ENCODE measurements at places on chromosomes 13 and 19. TPM values are rescaled to one million over a fixed set of nuclear protein-coding genes. Genes with fewer than 3 reads are reported as not detected.
A peak's percentile ranks its signal among the peaks of the same experiment; 100 is the strongest.

GRCh38 chr19:532561-533363, 1.2 kb downstream of the CDC34 start:
- DNase-seq: peak; percentile 82

- no peak for DNase-seq
These were observed 1.2 kb downstream of the HAUS8 start for GRCh38 chr19:17073869-17074633.

DNA sequence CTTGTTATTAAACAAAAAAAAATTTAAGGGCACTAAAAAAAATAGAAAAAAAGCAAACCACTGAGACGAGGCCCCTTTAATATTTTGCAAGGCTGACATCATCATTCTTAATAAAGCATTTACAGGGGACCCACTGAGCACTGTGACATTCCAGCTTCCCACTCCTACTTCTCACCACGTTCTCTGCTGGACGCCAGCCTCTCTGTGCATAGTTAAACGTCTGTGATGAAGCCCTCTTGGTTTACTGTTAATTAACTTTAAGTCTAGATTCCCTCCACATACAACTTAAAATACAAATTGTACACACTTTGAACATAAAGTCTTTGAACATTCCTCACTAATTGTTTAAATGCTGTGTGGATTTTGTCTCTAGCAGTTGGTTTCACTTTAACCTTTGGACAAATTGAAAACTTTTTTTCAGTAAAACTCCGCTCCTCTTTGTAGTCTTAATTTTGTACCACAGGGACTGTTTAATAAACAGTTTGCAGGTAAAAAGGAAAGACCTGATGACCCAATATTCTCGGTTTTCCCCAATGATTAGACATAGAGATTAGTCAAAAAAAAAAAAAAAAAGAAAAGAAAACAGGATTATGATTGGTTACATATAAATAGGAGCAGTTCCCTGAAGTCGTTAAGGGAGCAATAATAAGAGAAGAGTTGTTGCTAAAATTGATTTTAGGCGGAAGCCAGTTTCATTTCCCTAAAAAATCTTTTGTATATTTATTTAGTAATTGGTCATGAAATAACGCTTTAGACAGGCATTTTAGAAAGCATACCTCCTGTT, 219.8 kb downstream of the MZT1 start:
- DNase-seq: no peak

DNA sequence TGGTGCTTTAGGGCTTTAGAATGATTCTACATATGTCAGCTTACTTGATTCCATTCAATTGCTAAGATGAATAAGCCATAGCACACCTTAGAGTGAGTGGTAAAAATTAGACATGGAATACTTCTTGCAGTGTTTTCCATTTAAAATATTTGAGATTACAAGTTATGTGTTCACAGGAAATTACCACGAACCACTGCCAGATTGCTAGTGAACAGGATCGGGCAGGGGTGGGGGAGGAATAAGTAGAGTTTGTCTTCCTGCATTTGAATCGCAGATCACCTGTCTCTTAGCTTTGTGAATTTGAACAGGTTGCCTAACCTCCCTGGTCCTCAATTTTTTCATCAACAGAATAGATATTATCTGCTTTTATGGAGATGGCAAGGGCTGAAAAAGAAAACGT, 124.6 kb downstream of the GGACT start:
- peak; percentile 63 for DNase-seq

- DNase-seq: no peak
These were observed 49.0 kb downstream of the RYR1 start for GRCh38 chr19:38482496-38482895.

GRCh38 chr13:44137466-44137865, 236.2 kb upstream of the SERP2 start:
- DNase-seq: no peak

GRCh38 chr19:32421589-32422361, 16.2 kb downstream of the DPY19L3 start:
- peak; percentile 47 for DNase-seq

DNA sequence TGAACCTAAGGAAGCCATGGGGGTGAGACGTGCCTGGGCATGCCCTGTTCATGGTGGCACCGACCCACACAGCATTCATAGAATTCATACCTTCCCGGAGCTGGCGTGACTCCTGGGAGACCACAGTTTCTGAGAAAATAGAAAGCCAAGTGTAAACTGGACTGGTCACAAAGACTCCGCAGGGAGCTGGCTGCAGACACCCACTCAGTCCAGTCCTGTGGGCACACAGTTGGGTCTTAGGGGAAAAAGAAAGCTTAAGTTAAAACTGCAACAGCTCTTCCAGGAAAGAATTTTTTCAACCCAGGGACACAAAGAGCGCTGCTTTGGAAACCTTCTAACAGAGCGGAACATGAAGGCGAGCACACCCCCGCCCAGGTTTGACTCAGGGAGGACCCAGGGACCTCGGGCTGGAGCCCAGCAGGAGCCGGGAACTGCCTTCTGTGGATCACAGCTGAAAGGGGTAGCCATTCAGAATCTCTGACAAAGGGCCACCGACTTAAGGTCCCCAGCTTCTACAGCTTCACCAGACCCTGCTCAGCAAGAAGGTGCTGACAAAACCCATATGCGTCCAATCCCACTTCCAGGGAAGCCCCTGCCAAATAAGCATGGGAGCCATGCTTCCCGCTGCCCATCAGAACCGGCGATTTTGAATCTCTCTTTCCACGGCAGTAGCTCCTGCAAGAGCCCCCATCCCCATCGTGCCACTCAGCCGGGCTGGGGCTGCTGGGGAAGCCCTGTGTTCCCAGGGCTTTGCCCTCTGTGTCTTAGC, 183.7 kb downstream of the COL4A1 start:
- no peak for DNase-seq

DNA sequence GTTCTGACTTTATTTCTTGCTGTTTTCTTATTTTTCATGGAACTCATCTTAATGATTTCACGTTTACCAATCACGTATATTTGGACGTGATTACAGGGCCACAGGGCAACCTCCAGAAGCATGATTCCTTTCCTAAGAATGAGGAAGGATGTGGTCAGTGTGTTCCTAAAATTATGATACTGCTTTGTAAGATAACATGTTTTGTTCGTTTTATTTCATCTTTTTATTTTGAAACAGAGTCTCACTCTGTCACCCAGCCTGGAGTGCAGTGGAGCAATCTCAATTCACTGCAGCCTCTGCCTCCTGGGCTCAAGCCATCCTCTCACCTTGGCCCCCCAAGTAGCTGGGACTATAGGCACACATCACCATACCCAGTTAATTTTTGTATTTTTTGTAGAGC, 24.8 kb upstream of the LAIR1 start:
- peak; percentile 47 for DNase-seq

DNA sequence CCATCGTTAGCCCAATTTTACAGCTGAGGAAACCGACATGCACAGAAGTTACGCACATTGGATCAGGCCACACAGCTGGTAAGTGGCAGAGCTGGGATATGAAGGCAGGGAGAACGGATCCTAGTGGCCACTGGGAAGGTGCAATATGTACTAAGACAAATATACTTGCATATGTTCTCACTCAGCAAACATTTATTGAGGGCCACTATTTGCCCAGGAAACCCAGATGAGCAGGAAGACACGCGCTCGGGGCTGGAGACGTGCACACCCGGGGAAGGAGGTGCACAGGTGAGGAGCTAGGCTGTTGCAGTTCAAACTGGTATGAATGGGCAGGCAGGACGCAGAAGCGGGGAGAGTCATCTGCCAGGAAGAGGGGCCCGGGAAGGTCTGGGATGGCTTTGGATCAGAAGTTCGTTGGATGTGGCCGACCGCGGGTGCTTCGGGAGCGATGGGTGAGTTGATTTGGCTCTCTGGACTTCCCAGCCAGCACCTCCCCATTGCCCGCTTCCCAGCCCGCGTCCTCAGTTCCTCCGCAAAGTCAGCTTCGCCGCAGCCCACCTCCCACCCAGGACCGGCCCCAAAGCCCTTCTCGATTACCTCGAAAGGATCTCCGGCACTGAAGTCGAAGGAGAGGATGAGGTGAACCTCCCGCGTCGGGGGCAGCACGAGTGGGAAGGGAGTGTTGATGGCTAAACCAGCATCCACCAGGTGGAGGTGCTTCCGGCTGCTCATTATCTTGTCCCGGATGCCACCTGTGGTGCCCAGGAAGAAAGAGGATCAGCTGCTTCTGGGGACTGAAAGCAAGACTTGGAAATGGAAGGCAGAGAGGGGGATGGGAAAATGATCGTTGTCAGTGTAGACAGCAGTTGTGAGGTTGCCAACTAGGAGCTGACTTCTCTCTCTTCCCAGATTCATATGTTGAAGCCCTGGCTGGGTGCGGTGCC, 17.8 kb upstream of the CABP5 start:
- DNase-seq: no peak

- no peak for DNase-seq
These were observed 2.2 kb downstream of the PAN3 start for GRCh38 chr13:28140433-28141125.

- DNase-seq: peak; percentile 9
These were observed 390.3 kb downstream of the DLEU7 start for GRCh38 chr13:50453188-50453587.

DNA sequence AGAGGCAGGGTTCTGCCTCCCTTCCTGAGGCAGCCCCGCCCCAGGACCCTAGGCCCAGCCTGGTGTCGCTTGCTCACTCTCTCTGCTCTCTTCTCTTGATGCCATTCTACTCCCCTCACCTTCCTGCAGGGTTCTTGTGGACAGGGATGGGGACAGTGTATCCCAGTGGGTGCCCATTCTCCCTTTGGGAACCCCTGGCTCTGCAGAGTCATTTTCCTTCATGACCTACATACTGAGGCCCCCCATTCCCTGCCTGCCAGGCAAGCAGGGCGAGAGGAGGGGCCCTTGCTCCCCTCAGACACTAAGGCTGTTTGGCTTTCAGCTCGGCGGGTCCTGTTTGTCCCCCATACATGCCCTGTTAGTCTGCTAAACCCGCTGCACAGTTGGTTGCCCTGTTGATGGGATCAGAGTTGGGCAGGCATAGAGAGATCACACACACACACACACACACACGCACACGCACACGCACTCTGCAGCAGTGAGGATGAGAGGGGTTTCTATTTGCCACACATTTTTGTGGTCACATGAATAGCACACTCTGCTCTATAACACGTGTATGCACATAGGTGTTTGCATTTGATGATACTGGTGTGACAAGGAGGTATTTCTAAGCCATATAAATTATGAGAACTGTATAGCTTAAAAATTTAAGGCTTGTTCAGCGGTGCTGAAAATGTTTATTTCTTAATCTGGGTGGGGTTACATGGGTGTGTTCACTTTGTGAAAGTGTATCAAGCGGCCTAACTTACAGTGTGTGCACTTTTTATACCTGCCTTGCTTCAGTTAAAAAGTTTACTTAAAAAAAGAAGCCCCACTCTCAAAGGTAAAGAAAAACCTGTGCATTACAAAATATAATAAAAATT, 20.3 kb downstream of the NFIX start:
- DNase-seq: no peak

GRCh38 chr19:2308114-2308556, at the start of gene LINGO3:
Gene LINGO3 (minus strand): TSS chr19:2308154. CDS start chr19:2291776, 16,378 bp downstream.
- DNase-seq: no peak

GRCh38 chr13:87344176-87344575, 327.0 kb upstream of the SLITRK5 start:
- no peak for DNase-seq

DNA sequence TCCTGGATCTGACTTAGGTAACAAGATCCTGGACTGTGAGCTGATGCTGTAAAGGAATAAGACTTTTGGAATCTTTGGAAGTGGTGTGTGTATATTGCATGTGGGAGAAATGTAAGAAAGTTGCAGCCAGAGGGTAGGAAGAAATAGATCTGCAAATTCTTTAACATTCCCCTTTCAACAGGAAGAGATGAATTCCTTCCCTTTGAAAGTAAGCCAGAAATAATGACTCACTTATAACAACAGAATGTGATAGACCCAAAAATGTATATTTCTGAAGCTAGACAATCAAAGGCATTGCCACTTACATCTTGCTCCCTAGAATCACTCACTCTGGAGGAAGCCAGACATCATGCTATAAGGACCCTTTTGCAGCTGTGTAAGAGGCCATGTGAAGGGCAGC, 9.8 kb upstream of the SIAH3 start:
- peak; percentile 16 for DNase-seq

- DNase-seq: no peak
These were observed 170.6 kb downstream of the TEX29 start for GRCh38 chr13:111491021-111491420.

- no peak for DNase-seq
These were observed 225.8 kb downstream of the OXGR1 start for GRCh38 chr13:96768524-96768923.

DNA sequence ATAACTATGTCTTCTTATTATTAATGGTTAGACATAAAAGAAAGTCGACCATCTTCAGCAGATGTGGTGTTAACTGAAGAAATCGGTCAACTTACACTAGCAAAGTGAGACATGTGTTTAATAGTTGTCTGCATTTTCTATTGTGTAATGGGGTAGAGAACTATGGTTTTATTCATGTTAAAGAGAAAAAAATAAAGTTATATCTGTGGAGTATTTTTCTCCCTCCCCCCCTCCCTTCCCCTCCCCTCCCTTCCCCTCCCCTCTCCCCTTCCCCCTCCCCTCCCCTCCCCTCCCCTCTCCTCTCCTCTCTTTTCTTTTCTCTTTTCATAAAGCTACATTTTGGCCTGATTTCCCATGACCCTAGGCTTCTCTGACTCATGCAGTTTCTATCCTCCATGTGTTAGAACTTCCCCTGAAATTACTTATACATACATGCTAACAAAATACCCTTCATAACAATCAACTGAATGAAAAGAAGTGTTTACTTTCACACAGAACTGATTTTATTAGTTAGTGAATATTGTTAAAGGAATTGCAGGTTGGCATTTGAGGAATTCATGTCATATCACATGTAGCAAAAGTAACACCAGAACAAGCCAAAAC, 1431.0 kb upstream of the ATXN8OS start:
- DNase-seq: no peak

GRCh38 chr13:23322353-23323336, 110.9 kb downstream of the SACS start:
- no peak for DNase-seq

DNA sequence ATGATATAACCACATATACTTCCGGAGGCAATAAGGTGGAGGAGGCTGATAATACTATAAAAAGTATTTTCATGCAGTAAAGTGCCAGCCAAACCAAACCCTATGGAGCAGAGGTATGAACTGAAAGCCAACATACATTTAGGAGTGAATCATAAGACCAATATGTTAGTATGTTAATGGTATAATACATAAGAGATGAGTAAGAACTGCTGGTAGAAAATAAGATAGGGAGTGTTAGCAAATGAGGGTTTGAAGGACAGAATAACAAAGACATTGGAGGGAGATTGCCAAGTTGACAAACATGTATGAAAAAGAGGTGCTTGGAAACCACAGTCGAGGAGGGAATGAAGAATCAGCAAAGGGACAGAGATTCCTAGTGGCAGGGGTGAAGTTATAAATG, 10.8 kb downstream of the ENOX1 start:
- no peak for DNase-seq

SMIM24 gene
- total RNA-seq: not detected

CLEC17A gene
- total RNA-seq: not detected

UBA52 gene
- total RNA-seq: 755 TPM

TEX29 gene
- 0.14 TPM for total RNA-seq

BEST2 gene
- total RNA-seq: not detected

All from dermis blood vessel endothelial cell (primary cell).